A549 treated with Mapracorat at 1 μM for 4 hours (cell line): ENCODE measurements at places on chromosomes 4 and X. TPM values are rescaled to one million over a fixed set of nuclear protein-coding genes. Genes with fewer than 3 reads are reported as not detected.

The MAGEA4 gene
- total RNA-seq, result not detected in 5 replicates

The ARHGAP36 gene
- not detected in 5 replicates for total RNA-seq

The CLIC2 gene
- total RNA-seq, result 0.05 to 0.23 TPM (median 0.16 TPM) in 4 of 5 replicates, not detected in the other

The CCNA2 gene
- total RNA-seq, result 38.3 to 47.7 TPM (median 44.3 TPM) in 5 replicates

The PDLIM5 gene
- total RNA-seq, result 27.5 to 43.8 TPM (median 35.7 TPM) in 5 replicates

The VCX3A gene
- total RNA-seq, result not detected in 5 replicates

The TGIF2LX gene
- not detected in 5 replicates for total RNA-seq

The P2RY8 gene
- 0.02 to 0.03 TPM (median 0.03 TPM) in 3 of 5 replicates, not detected in the others for total RNA-seq

The TMEM154 gene
- 0.01 to 0.24 TPM (median 0.14 TPM) in 5 replicates for total RNA-seq
